ENCODE measurements at places on chromosomes 4 and X.

DNA sequence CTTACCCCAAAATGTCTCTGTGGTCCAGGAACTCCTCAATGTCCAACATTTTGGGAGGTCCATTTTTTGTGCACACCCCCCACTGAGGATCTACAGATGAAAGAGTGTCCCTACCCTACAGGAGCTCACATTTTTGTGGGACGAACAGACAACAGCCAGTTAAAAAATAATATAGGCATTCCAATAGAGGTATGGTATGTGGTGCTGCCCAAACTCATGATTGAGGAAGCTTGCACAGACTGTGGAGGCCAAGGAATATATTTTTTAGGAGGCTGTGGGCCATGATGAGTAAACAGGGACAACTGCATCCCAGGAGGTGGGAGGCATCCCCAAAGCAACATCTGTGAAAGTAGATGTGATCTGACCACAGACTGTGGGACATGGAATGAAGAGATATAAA, 181.0 kb upstream of the HCCS start:
- no peaks in the 10 kb centered on the region for H3K36me3 ChIP-seq
- no peak overlapping the region for H3K4me3 ChIP-seq
- no peak for DNase-seq
- H3K27ac ChIP-seq, result no peak overlapping the region

DNA sequence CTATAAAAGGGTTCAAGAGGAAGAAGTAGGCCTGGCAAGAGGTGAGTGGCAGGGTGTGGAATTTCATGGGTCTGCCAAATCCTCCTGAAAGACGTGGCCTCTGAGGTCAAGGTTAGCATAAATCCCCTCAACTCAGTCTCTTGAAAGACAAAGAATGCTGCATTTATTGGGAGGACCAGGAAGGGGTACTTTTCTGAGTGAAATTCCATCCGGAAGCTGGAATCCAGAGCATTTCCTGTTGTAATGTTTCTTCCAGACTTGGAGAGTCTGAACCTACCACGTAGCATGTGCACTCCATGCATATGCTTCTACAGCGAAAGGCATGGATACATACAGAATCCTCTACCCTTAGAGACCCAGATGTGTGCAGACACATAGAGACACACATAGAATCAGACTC, 13.4 kb upstream of the FGD1 start:
- H3K27ac ChIP-seq, result no peak overlapping the region
- no peak overlapping the region for H3K4me3 ChIP-seq
- no peak for DNase-seq
- H3K36me3 ChIP-seq, result no peaks in the 10 kb centered on the region
- H3K4me1 ChIP-seq, result no peaks in the 10 kb centered on the region
- no peaks in the 10 kb centered on the region for H3K27me3 ChIP-seq

- H3K27ac ChIP-seq, result no peak overlapping the region
- H3K4me3 ChIP-seq, result no peak overlapping the region
- DNase-seq, result no peak
- H3K4me1 ChIP-seq, result no peaks in the 10 kb centered on the region
- no peaks in the 10 kb centered on the region for H3K36me3 ChIP-seq
- no peaks in the 10 kb centered on the region for H3K27me3 ChIP-seq
These were observed 298.3 kb downstream of the HS3ST1 start for GRCh38 chr4:11130195-11130970.

GRCh38 chrX:134969726-134970125, 21.1 kb upstream of the SMIM10 start:
- DNase-seq, result no peak
- no peaks in the 10 kb centered on the region for H3K27me3 ChIP-seq
- no peaks in the 10 kb centered on the region for H3K4me1 ChIP-seq
- no peak overlapping the region for H3K27ac ChIP-seq
- no peaks in the 10 kb centered on the region for H3K36me3 ChIP-seq

GRCh38 chrX:40385256-40385655, 195.5 kb upstream of the ATP6AP2 start:
- no peak overlapping the region for H3K27ac ChIP-seq
- no peak overlapping the region for H3K4me3 ChIP-seq
- DNase-seq, result no peak

- DNase-seq, result no peak
- H3K27me3 ChIP-seq, result no peaks in the 10 kb centered on the region
- H3K27ac ChIP-seq, result no peak overlapping the region
- no peaks in the 10 kb centered on the region for H3K36me3 ChIP-seq
- H3K4me3 ChIP-seq, result no peak overlapping the region
- H3K4me1 ChIP-seq, result no peaks in the 10 kb centered on the region
These were observed 21.7 kb upstream of the GEMIN8 start for GRCh38 chrX:14051416-14051815.

DNA sequence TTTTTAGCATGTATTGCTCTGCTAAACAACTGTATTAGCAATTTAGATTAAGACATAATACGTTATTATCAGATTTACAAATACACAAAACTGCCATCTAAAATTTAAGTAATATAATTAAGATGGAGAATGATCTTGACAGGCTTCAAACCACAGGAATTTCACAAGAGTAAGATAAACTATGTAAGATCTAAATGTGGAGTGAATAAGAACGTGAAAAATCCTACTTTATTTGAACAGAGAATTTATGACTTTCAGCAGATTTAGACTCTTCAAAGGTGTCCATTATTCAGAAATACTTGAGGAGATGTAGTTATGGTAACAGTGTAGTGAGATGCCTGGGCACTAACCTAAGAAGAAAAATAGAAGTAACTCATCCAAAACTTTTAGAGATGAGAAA, 73.2 kb downstream of the SLC4A4 start:
- no peaks in the 10 kb centered on the region for H3K4me1 ChIP-seq
- no peak overlapping the region for H3K4me3 ChIP-seq
- H3K27ac ChIP-seq, result no peak overlapping the region
- H3K36me3 ChIP-seq, result no peaks in the 10 kb centered on the region
- H3K27me3 ChIP-seq, result no peaks in the 10 kb centered on the region

GRCh38 chr4:1592709-1593417, 91.2 kb downstream of the FAM53A start:
- H3K27me3 ChIP-seq, result no peaks in the 10 kb centered on the region
- no peak overlapping the region for H3K27ac ChIP-seq
- H3K4me1 ChIP-seq, result no peaks in the 10 kb centered on the region
- DNase-seq, result peak; percentile 35

DNA sequence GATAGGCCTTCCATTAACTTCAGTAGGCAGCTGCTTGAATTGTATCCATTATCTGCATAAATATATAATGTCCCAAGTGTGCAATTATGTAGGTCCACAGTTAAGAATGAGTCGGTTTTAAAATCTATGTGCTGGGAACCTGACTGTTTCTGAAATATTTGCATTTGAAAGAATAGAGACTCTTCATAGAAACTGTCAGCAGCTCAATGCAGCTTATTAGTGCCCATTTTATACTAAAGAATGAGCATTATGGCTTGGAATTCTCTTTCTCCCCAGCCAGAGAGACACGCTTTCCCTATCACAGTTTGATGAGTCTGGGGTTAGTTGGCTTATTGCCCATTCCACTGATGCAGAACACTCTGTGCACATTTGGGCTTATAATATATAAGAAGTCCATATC, 202.0 kb upstream of the PCDH7 start:
- H3K4me1 ChIP-seq, result no peaks in the 10 kb centered on the region
- no peak overlapping the region for H3K4me3 ChIP-seq
- no peaks in the 10 kb centered on the region for H3K36me3 ChIP-seq
- no peaks in the 10 kb centered on the region for H3K27me3 ChIP-seq
- DNase-seq, result no peak
- H3K27ac ChIP-seq, result no peak overlapping the region

DNA sequence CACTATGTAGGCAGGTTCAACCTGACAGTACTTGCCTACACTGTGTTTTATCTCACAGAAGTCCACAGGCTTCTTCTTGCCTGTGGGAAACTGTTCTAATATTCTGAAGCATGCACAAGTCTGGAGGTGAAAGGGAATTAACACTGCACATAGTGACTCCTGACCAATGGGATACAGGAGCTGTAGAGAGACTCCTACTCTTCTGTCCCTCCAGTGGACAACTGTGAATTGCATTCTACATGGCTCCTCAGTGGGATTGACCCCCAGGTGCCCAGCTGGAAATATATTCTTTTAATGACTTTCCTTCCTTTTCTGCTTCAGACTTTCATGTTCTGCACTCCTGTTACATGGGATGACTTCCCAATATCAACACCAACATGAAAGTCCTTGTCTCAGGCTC, 8.2 kb upstream of the YIPF6 start:
- H3K4me3 ChIP-seq, result no peak overlapping the region
- no peak overlapping the region for H3K27ac ChIP-seq
- no peak for DNase-seq
- no peaks in the 10 kb centered on the region for H3K4me1 ChIP-seq
- H3K27me3 ChIP-seq, result no peaks in the 10 kb centered on the region

GRCh38 chr4:7160439-7160838, 31.9 kb upstream of the SORCS2 start:
- no peaks in the 10 kb centered on the region for H3K27me3 ChIP-seq
- no peaks in the 10 kb centered on the region for H3K4me1 ChIP-seq
- no peaks in the 10 kb centered on the region for H3K36me3 ChIP-seq
- no peak overlapping the region for H3K4me3 ChIP-seq
- H3K27ac ChIP-seq, result no peak overlapping the region

GRCh38 chrX:83077606-83078005, 430.5 kb upstream of the POU3F4 start:
- H3K4me1 ChIP-seq, result no peaks in the 10 kb centered on the region
- no peaks in the 10 kb centered on the region for H3K36me3 ChIP-seq
- H3K4me3 ChIP-seq, result no peak overlapping the region
- DNase-seq, result no peak
- H3K27me3 ChIP-seq, result no peaks in the 10 kb centered on the region

DNA sequence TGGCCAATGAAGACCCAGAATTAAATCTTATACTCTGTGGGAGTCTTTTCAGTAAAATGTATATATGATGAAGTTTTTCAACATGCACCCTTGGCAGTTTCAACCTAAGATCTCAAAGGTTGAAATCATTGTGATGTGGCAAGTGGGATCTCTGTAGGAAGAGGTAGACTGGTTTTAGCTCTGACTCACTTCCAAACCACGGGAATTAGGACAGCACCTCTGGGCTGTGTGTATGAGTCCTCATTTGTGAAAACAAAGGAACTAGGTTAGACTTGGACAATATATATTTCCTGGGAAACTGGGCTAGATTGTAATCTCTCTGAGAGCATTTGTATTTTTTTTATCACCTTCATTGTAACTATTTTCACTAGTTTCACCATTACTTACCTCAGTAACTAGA, 333.0 kb downstream of the ADGRL3 start:
- H3K36me3 ChIP-seq, result no peaks in the 10 kb centered on the region
- no peak overlapping the region for H3K27ac ChIP-seq
- H3K4me1 ChIP-seq, result no peaks in the 10 kb centered on the region
- H3K27me3 ChIP-seq, result no peaks in the 10 kb centered on the region

DNA sequence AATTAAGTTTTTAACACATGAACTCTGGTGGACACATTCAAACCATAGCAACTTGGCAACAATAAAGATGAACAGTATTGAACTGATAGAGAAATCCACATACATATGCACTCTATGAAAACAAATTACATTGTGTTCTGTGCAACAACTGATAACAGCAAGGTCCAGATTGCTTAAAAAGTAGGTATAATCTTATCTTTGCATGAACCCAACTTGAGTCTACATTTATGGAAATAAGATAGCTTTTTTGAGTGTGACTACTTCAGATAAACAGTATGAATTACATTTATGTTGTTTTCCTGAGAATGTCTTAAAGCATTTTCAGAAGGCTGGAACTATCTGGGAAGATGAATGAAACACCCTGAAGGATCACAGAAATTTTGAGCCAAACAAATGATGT, 212.6 kb upstream of the GK2 start:
- H3K27me3 ChIP-seq, result no peaks in the 10 kb centered on the region
- no peaks in the 10 kb centered on the region for H3K4me1 ChIP-seq
- no peaks in the 10 kb centered on the region for H3K36me3 ChIP-seq
- no peak overlapping the region for H3K4me3 ChIP-seq
- H3K27ac ChIP-seq, result no peak overlapping the region

- no peaks in the 10 kb centered on the region for H3K36me3 ChIP-seq
- no peak overlapping the region for H3K27ac ChIP-seq
- no peak for DNase-seq
- peaks cover 5% of the 10 kb centered on the region for H3K4me1 ChIP-seq
- no peak overlapping the region for H3K4me3 ChIP-seq
These were observed 208.7 kb upstream of the KLF3 start for GRCh38 chr4:38455092-38455862.

DNA sequence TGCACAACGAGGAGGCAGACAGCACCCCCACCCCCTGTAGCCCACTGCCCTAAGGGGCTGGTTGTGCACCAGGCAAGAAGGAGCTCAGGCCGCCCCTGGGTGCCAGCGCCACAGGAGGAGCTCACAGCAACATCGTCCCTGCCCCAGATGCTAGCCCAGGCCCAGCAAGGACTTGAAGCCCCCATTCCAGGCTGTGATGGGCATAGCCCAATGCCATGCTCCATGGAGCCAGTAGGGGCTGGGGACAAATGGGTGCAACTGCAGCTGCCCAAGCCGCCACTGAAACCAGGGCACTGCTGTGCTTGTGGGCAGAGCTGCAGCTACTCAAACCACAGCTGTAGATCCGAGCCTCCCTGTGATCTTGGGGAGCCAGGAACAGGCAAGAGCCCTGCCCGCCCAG, 241.3 kb upstream of the GIMD1 start:
- no peak for DNase-seq
- no peak overlapping the region for H3K4me3 ChIP-seq
- no peaks in the 10 kb centered on the region for H3K4me1 ChIP-seq
- no peaks in the 10 kb centered on the region for H3K36me3 ChIP-seq
- H3K27ac ChIP-seq, result no peak overlapping the region

DNA sequence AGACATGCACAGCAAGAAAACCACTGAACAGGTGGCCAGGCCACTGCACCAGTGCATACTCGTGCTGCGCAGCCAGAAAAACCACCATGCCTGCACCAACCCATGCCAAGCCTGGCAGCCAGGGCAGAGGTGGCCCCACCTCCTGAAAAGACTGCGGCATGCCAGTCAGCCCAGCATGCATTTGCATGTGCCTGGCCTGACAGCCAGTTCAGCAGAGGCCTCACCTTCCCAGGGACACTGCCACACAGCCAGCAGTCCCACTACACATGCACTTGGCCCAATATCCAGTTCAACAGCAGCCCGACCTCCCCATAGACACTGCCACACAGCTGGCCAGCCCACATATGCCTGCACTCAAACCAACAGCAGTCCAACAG, 43.5 kb upstream of the DDX60 start:
- no peak for DNase-seq
- no peaks in the 10 kb centered on the region for H3K27me3 ChIP-seq
- H3K36me3 ChIP-seq, result no peaks in the 10 kb centered on the region
- no peaks in the 10 kb centered on the region for H3K4me1 ChIP-seq
- H3K27ac ChIP-seq, result no peak overlapping the region

- H3K27ac ChIP-seq, result no peak overlapping the region
- H3K4me3 ChIP-seq, result no peak overlapping the region
- H3K36me3 ChIP-seq, result peaks cover 5% of the 10 kb centered on the region
- no peaks in the 10 kb centered on the region for H3K4me1 ChIP-seq
- no peak for DNase-seq
These were observed 5.8 kb downstream of the CCNQ start for GRCh38 chrX:153592966-153593688.

DNA sequence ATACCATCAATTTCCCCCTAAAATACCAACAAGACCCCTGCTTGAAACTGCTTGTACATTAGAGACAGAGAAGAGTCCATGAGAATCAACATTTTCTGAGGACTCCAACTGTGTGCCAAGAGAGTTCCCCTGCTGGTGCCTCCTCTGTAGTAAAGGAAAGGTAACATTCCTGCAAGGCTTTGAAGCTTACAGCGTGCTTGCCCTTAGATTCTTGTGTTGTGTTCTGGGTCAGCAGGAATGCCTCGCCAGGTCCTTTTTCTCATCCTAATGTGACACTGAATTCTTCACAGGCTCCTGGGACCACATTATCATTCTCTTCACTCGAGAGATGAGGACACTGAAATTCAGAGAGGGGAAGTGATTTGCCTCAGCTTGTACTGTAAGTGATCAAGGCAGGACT, 9.7 kb upstream of the EOLA2 start:
- no peaks in the 10 kb centered on the region for H3K27me3 ChIP-seq
- H3K4me3 ChIP-seq, result no peak overlapping the region
- H3K36me3 ChIP-seq, result no peaks in the 10 kb centered on the region
- H3K27ac ChIP-seq, result no peak overlapping the region
- DNase-seq, result no peak
